ENCODE measurements at places on chromosomes 7 and 10.

DNA sequence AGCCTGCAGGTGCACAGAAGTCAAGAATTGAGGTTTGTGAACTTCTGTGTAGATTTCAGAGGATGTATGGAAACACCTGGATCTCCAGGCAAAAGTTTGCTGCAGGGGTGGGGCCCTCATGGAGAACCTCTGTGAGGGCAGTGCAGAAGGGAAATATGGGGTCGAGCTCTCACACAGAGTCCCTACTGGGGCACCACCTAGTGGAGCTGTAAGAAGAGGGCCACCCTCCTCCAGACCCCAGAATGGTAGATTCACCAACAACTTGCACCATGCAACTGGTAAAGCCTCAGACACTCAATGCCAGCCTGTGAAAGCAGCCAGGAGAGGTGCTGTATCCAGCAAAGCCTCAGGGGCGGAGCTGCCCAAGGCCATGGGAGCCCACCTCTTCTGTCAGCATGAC lies 205.8 kb downstream of the CCSER2 start:
- no peak for DNase-seq

DNA sequence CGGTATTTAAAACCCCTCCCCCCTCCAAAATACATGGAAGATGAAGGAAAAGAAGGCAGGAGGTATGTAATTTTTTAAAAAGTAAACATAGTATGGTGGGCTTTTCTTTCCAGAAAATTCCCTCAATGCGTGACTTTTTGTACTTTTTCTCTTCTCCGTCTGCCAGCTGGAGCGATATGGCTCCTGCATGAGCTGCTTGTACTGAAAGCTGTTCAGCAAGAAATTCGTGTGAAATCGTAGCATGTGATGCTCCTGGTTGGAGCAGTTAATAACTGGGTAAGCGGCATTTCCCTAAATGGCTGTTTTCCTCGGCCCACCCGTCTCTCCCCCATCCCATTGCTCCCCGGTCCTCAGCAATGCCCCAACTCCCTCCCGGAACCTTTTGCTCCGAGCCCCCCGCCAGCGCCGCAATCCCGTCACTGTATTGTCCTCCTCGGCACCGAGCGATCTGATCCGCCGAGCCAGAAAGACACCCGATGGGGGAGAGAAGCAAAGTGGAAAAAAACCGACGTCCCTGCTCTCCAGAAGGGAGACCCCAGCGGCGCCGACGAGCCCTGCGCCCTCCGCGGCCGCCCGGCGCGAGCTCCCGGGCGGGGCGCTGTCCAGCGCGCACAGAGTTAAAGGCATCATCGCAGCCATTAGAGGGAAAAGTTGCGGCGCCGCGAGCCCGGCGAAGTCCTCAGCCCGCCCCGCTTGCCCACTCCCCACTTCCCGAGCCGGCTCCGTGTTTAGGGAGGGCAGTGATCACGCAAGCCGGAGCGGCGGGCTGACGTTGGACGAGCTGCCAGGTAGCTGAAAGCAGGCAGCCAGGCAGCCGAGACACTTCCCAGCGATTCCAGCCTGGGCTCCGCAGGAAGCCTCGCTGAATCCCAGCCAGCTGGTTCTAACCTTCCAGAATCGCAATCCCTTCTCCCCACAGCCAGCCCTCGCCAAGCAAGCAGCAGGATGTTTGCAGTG lies at the start of gene VSTM2A:
Gene VSTM2A (plus strand): TSS at position 707 of the 957 bp plus-strand sequence. CDS start 356 bp downstream, outside the sequence.
- no peak for DNase-seq

- DNase-seq: no peak
Measured at GRCh38 chr7:114502454-114503254, 88.0 kb downstream of the FOXP2 start.

- DNase-seq: no peak
Measured at GRCh38 chr7:78226059-78226719, 427.6 kb downstream of the PHTF2 start.

GRCh38 chr7:46156086-46156485 lies 235.0 kb upstream of the IGFBP3 start:
- DNase-seq: no peak

DNA sequence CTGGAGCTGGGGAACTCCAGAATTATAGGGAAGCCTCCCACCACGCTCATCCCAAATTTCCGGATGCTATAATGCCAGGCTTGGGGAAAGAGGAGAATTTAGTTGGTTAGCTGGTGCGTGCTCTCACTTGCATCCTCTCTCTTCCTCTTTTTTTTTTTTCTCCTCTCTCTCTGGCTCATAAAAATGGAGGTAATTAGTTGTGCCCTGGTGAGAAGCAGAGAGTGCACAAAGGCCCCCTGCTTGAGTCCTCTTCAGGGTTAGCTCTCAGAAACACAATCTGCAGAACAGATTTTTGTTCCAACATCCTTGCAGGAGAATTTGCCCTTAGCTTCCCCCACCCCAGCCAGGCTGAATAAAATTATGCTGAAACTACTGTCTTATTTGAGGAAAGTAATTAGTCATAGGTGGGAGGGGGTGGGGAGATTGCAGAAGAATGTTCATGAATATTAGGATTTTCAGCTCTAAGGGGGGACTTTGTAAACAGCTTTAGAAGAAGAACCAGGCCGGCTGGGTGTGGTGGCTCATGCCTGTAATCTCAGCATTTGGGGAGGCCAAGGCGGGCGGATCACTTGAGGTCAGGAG lies 7.6 kb downstream of the SERPINE1 start:
- DNase-seq: no peak

GRCh38 chr10:114412907-114413797 lies 8.8 kb upstream of the AFAP1L2 start:
- DNase-seq: no peak

DNA sequence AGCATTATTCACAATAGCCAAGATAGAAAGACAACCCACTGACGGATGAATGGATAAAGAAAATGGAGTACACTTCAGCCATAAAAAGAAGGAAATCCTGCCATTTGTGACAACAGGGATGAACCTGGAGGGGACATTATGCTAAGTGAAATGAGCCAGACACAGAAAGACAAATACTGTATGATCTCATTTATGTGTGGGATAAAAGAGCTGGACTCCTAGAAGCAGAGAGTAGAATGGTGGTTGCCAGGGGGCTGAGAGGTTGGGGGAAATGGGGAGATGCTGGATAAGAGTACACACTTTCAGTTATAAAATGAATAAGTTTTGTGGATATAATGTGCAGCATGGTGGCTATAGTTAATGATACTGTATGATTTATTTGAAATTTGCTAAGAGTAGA lies 124.4 kb downstream of the SEC23IP start:
- DNase-seq: no peak

- no peak for DNase-seq
Measured at GRCh38 chr10:50405723-50406122, 154.4 kb upstream of the ASAH2 start.

DNA sequence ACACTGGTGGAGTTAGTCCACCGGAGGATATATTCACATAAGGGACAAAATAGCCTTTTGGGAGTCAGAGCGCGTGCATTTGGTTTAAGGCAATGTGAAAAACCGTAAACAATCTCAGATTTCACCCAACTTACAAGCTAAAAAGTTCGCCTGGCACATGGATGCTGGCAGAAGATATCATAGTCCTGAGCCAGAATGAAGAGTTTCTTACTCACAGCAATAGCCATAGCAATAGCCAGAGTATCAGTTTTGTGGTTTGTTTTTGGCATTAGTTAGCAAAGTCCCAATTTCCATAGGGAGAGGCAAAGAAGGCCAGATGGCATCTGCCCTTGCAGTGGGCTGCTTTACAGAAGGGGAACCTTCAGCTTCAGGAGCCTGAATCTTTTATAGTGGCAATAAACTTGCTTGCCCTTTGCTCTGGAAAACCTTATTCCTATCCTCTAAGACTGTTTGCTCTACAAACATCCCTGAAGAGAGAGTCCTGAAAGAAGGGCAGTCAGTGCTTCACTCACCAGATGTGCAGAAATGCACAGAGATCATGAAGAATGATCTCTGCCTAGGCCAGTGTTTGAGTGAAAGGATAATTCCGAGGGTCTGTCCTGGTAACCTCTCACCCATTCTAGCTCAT lies 28.7 kb upstream of the RSBN1L start:
- no peak for DNase-seq

- DNase-seq: no peak
Measured at GRCh38 chr10:43735907-43736306, 87.2 kb upstream of the ZNF32 start.

All from BJ (cell line).